Hepatic stellate cell (primary cell): ENCODE measurements at places on chromosomes 12 and 14.
A peak's percentile ranks its signal among the peaks of the same experiment; 100 is the strongest.

DNA sequence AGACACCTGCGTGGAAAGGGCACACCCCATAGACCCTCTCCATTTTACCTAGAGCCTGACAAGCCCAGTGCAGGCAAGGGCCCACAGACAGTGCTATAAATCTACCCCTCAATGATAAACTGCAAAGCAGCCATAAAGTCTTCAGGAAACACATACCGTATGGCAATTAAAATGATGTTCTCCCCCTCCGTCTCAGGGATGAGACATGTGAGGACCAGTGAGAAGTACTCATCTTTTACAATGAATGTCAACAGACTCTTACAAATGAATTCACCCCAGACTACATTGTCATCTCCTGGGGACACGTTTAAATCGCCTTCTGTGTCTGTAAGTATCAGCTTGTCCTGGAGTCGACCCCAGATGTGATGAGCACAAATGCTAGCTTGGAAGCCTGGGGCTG lies 362.7 kb downstream of the ADGRD1 start:
- no peak for DNase-seq

GRCh38 chr12:29741342-29742241 lies 42.1 kb downstream of the TMTC1 start:
- no peak for DNase-seq

DNA sequence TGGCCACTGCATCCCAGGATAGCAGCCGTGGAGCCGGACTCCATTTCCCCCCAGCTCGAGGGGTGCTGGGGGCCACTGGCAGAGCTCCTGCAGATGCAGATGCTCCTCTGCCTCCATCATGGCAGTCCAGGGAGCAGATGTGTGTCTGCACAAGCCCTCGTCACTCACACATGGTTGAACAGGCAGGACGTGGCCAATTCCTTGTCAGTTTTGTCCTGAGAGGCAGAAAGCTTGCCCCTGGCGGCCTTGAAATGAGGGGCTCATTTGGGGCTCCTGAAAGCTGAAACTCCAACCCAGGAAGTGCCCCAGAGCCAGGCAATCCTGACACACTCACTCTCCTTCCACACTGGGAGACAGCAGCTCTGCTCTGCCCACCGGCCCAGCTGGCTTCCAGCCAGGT lies 100.9 kb upstream of the C14orf180 start:
- DNase-seq = no peak

GRCh38 chr12:8648576-8649205 lies 13.9 kb downstream of the MFAP5 start:
- DNase-seq = no peak

DNA sequence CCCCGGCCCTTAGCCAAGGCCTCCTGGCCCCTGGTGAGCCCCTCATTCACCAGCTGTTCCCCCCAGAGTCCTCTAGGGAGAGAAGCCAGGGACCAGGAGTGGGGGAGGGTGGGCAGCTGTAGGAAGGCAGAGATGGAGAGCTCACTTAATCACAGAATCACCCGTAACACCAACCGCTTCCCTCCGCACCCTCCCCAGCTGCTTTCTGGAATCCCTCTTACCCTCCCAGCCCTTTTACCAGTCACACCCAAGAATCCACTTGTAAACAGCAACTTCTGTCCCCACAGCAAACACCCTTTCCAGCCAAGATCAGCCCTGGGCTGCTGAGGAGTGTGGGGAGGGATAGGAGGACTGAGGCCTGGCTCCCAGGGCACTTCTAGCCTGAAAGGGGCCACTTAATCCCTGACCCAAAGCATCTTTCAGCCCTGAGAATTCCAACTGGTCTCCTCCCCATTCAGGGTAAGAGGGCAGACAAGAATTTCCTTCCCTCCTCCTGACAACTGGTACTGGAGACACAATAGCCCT lies 18.8 kb downstream of the NCKAP5L start:
- no peak for DNase-seq

DNA sequence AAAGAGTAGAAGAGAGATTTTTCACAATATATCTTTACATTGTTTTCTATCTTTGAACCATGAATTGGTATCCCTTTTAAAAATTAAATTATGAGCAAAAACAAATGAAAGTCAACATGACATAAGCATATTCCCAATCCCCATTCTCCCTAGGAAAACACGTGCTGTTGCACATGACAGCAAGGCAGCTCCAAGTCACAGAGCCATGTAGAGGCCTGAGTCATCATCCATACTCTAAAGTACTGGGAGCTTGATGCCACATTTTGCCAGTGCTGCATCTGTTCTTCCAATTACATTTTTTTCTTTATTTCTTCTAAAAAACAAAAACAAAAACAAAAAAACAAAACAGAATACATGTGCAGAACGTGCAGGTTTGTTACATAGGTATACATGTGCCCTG lies 115.2 kb downstream of the ITPR2 start:
- no peak for DNase-seq

GRCh38 chr14:92792885-92793284 lies 1.2 kb upstream of the GOLGA5 start:
- no peak for DNase-seq

DNA sequence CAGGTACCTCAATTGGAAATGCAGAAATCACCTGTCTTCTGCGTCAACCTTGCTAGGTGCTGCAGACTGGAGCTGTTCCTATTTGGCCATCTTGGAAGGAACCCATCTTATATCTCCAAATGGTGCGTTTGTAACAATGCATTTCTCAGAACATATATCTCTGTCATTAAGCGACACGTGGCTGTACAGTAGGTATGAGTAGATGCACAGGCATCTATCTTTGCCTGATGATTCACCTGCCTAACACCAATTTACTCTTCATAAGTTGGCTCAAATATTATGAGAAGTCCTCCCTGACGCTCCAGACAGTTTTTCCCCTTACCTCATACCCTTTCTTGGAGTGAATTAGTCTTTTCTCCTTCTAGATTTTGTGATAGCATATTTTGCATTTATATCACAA lies 44.2 kb downstream of the GPR137C start:
- DNase-seq = no peak

- no peak for DNase-seq
Measured at GRCh38 chr12:109467978-109468676, 9.0 kb downstream of the KCTD10 start.

- peak; percentile 8 for DNase-seq
Measured at GRCh38 chr12:15883536-15883935, 1.3 kb downstream of the STRAP start.

DNA sequence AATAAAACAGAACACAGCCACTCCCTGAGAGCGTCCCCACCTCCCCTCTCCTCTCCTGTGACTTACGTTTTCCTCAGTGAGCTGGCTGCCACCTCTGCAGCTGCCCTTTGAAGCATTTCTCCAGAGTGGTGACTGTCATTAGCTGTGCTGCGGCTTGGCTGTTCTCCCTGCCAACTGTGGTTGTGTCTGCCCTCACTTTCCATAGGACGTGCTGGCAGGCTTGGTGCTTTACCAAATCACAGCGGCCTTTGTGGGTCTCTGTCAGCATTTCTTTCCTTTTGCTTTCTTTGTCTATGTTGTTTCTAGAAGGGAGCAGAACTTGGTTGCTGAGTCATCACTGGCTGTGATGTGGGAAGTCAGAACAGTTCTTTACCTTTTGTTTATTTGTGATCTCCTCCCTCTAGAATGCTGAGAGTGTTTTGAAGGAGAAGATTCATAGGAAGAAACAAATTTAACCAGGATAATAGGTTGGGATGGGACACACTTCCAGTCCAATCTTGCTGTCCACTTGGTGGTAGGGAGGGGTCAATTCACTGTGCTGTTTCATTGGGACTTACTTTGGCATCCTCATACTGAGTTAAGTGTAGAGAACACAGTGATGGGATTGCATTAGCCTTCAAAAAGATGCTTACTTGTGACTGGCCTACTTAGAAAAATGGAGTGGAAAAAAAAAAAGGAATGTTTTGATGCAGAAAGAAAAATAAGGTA lies 88.2 kb downstream of the TMX1 start:
- peak; percentile 18 for DNase-seq

DNA sequence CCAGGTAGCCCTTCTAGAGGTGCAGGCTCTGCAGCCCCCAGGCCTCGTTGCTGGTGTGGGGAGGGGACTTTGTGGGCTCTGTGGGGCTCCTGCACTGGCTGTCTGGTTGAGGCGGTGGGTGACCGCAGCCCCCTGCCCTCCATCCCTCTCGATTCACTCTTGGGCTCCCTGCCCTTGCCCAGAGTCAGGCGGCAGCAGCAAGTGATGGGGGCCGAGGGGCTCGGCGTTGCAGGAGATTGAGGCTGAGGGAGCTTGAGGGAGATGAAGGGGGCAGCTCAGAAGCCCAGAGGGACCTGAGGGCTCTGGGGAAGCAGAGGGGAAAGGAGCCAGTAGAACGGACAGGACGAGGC lies 9.5 kb upstream of the LRTM2 start:
- no peak for DNase-seq

GRCh38 chr12:31737763-31738162 lies 8.9 kb upstream of the AMN1 start:
- no peak for DNase-seq

- DNase-seq = peak; percentile 74
Measured at GRCh38 chr14:103391048-103391447, 5.8 kb downstream of the MARK3 start.

GRCh38 chr14:99389174-99389826 lies 91.4 kb downstream of the SETD3 start:
- DNase-seq = peak; percentile 71

DNA sequence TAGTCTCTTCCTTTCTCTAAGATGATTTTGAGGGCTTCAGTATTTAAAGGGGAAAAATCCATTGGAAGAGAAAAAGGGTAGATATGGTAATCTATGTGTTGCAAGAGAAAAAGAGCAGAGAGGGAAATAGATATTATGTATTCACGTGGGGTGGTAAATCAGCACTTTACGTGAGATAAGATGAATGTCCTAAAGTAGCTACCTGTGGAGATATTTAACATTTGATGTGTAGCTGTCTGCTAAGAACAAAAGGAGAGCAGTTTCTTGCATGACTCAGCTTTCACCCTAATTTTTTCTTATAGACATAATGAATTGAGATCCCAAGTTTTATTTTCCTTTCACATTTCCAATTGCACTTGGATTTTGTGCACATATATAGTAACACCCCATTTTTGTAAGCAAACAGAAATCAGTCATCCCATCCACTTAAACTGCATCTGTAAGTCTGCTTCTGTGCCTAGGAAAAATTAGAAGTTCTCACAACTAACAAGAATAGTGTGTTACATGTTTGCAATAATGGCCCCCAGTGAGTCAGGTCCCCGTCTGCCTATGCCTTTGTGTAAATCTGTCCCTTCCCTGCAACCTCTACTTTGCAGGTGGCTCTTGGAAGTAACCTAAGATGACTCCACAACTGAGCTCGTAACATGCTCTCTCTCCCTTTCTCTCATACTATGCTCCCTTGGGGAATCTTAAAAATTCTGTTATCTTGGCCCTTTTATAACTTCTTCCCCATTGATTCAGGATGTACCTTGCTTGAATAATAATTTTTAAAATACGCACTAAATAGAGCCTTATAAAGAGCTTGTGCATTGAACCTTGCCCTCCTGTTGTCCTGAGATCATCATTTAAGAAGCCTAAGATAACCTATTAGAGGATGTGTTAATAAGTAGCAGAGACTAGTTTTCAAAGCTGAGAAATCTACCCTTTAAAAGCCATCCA lies 3.7 kb downstream of the TMTC3 start:
- no peak for DNase-seq

DNA sequence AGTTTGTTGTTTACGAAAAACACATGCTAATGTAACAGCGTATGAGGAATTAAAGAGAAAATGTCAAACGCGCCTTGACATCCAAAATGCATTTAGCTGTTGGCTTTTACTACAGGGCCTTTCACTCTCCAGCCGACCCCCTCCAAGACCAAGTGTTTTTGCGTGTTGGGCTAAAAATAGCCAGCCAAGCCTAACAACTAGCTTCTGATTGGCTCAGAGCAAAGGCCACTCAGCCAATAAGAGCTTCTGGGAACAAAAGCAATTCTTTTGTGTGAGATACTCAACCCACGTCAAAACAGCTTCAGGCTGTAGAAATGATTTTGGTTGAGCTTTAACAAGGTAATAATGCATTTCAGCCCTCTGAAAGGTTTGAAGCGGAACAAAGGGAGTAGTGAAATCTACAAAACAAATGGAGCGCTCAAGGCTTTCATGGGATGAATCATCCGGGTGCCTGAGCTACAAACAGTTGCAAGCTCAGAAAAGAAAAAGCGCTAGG lies 198.7 kb upstream of the DCN start:
- peak; percentile 48 for DNase-seq

- no peak for DNase-seq
Measured at GRCh38 chr14:96944297-96944696, 147.1 kb downstream of the VRK1 start.

DNA sequence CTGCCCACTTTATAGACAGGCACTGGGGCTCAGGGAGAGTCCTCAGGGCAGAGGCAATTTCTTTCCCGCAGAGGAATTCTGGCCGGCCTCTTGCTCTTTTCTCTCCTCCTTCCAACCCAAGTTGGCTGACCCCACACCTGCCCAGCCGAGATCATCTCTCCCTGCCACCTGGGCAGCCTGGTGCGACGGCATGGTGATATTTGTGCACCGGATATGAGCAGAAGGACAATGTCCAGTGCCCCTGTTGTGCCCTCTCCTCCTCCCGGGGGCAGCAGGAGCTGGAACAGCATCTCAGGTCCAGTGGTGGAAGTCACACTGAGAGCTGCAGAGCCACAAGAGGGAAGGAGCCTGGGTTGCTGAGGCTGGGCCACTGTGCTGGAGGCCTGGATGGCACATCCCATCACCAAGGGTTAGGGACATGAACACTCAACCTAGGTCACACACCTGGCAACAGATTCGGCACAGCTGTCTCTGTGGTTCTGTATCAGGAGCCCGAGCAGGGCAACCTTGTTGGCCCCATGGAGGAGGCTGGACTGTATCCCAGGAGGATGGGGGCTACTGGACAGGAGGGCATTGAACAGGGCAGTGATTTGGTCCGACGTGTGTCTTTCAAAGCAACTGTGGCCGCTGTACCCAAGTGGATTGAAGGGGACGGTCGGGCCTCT lies 57.7 kb upstream of the DIO3 start:
- DNase-seq = no peak
